ENCODE measurements at places on chromosomes 12 and 14. TPM values are rescaled to one million over a fixed set of nuclear protein-coding genes. Genes with fewer than 3 reads are reported as not detected.
A peak's percentile ranks its signal among the peaks of the same experiment; 100 is the strongest.

GRCh38 chr14:68040633-68041369 is 221.2 kb downstream of the RAD51B start:
- DNase-seq = no peak

DNA sequence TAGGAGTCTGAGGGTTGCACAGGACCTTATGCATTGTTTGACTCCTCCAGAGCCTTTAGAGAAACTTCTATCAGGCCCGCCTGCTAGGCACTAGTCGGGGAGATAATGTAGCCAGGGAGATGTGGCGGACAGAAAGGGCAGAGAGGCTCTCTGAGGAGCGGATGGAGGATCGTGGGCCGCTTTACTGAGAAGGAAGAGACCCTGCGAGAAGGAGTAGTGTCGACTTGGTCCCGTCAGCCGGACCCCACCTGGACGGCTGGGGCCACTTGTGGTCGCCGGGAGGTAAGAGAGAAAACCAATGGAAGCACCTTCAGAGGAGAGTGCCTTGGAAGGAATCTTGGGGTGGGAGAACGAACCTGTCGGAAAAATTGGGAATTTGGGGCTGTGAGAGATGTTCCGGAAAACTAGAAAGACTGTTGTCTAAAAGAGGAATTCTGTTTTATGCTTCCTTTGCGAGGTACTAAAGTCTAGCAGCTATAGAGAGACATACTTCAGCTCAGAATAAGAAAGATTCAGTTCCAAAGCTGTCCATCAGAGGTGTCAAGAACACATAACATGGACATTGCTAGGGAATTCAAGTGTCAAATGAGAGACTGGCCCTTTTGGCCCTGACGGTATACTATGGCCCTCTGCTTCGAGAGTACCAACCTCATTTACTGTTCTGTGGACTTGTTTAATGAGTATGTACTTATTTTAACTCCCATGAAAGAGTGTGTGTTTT is 660 bp upstream of the MCRS1 start:
- no peak for DNase-seq

DNA sequence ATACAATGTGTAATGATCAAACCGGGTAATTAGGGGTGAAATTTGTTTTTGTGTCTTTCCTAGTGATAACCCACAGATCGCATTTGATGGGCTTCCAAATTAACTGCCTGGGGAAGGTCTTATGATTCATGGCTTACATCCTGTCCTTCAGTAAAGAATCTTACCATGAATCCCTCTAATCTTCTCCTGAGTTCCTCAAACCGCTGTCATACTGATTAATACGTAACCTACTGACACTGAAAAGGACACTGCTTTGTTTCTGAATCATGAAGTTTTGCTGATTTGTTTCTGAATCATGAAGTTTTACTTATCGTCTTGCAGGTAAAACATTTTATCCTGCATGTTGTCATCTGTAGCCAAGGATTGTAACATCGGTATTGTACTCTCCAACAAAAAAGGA is 52.0 kb upstream of the CRY1 start:
- no peak for DNase-seq

DNA sequence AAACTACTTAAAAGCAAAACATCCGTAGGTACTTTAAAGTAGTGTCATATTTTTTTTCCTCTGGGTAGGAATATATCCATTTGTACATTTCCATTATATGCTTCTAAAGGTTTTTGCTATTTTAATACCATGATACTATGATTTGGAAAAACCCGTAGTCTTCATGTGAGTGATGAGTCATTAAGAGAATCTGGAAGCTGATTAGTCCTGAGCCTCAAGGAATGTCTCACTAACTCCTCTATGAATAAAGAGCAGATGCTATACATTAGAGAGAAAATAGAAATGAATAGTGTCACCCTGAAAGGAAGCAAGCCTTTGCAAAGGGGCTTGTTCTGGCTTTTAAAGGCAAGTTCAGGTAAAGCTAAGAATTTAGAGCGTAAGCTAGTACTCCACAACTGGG is 432.1 kb downstream of the CCDC91 start:
- DNase-seq = no peak

DNA sequence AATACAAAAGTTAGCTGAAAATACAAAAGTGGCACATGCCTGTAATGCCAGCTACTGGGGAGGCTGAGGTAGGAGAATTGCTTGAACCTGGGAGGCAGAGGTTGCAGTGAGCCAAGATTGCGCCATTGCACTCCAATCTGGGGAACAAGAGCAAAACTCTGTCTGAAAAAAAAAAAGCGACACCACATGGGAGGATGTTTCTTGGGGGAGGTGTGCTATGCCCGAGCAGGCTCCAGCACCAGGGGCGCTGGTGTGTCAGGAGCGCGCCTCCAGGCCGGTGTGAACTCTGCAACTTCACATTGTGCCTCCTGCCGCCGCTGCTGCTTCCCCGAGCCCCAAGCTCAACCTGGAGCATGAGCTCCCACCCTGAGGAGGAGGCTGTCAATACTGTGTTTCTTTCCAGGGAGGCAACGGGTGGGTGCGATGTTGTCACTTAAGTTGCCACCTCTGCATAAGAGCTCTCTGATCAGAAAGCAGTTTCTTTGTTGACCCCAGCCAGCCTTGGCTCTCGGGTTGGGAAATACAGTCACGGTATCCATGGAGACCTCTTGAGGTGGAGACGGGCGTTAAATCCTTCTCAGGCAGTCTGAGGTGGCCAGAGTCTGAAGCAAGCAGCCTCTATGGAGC is 18.9 kb downstream of the DEGS2 start:
- DNase-seq = peak; percentile 79

DNA sequence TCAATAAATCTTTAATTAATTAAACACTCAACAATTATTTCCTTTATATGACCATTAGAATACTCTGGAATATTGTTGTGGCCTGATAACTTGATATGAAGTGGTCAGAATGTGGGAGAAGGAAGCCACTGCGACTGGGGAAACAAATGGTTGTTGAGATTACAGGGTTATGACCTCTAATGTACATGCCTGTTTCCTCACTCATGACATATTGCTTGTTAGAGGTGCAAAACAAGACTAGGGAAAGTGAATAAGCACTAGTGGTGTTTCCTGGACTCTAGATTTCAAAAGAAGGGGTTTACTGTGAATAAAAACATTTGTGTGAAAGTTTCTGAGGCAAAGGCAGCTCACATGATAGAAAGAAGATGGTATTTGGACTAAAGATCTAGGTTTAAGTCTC is 53.3 kb downstream of the STAB2 start:
- DNase-seq = no peak

DNA sequence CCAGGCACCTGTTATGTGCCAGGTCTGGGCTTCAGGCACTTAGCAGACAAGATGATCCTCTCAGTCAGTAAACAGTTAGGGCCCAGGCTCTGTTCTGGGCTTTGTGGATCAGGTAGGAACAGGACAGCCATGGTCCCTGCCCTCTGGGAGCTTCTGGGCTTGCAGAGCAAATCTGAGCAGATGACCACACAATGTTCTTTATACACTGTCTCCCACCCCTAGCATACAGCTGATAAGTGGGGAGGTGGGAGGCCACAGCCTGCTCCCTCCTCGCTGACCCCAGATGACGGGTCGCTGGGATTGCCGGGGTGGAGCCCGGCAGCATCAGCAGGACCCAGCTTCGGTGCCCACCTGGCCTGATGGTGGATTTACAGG is 53.1 kb upstream of the RIN3 start:
- DNase-seq = no peak

- DNase-seq = no peak
These were observed 6.0 kb downstream of the KIF26A start for GRCh38 chr14:104144453-104144790.

DNA sequence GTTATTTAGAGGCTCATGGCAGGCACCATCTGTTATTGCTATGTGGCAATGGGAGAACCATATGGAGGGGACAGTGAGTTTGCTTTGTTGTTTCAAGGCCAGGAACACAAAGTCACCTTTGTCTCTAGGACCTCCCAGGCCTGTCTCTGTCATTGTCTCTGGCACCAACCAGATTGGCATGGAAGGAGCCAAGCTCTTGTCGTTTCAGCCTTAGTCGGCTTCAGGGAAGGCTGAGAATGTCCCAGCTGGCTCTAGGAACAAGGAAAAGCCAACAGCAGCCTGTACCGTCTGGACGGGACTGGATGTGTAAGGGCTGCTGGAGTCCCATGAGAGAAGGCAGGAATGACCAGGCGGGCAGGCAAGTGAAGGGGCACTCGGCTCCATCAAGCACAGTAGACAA is 29.2 kb downstream of the RPH3A start:
- no peak for DNase-seq

The CFL2 gene
- total RNA-seq = 39.7 TPM

The C12orf50 gene
- not detected for total RNA-seq

The HAL gene
- 1.9 TPM for total RNA-seq

Data from thyroid gland (tissue), 4 donors.